ENCODE measurements at places on chromosomes 1 and 21.

- DNase-seq, result no peak
Observed at GRCh38 chr1:206716159-206716869, 31.6 kb downstream of the MAPKAPK2 start.

DNA sequence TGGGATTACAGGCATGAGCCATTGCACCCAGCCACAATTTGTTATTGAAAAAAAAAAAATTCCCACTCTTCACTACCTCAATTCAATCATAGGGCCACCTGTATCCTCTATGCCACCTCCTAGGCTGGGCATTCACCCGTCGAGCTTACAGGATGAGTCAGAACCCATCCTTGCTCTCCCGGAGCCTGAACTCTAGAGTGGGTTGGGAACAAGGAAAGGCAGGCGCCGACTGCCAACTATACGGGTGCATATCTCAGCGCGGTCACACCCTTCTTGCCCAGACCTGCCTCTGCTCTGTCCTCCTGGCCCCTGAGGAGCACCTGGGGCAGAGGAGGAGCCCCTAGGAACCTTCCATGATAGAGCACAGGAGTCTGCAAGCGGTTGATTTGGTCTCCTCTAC lies 21.4 kb upstream of the LBR start:
- no peak for DNase-seq

GRCh38 chr1:7107109-7107830 lies 322.0 kb downstream of the CAMTA1 start:
- no peak for DNase-seq

DNA sequence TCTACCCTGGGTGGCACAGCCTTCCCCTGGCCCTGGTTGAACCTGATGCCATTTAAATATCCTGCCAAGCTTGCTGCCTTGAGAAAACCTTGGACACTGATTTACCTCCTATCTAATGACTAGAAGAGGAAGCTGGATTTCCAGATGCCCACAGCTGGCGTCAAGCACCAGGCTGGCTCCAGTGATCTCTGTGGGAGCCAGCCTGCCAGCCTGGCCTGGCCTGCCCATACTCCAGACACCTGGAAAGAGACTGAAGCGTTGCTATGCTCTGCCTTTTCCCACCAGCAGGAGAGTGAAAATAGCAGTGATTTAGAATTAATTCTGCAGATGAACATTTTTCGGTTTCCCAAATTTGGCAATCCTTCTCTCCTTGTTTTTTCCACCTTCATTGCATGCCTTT lies 11.5 kb upstream of the EIF4G3 start:
- no peak for DNase-seq

DNA sequence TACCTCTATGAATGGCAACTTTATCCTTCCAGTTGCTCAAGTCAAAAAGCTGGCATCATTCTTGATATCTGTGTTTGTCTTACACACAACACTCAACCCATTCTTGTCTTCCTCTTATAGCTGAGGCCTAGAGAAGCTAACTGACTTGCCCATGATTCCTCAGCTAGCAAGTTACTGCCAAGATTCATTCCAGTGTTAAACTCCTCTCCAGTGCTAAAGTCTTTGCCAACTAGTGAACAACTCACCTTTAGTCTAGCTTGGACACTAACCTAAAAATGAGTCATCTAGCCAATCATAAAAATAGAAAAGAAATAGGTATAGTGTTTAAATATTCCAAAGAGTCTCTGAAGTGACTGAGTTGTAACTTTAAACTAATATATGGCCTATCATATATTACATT lies 45.6 kb upstream of the RGS2 start:
- DNase-seq, result no peak

- DNase-seq, result no peak
Observed at GRCh38 chr1:33257772-33258712, 1.8 kb downstream of the ZNF362 start.

DNA sequence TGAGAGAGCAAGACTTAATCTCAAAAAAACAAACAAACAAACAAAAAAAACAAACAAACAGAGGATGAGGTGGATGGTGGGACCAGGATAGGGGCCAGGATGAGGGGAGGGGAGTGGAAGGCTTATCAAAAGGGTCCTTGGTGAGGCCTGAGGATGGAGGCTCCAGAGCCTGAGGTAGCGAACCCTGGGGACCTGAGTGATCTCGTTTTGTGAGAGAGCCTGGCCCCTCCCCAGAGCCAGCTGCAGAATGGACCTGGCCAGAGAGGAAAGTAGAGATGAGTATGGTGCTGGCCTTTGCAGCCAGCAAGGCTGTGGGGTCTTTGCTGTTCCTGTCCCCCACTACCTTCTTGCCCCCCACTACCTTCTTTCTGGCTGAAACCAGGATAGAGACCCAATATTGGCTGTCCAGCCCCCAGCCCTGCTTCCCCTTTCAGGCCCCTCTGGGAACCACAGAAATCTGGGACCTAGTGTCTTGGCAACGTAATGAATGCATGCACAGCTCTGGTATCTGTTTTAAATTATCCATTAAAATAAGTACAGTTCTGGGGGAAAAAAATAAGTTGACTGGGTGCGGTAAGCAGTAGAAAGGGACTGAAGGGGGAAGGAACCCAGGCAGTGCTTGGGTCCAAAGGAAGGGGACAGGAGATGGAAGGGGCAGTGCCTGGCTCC lies 1.1 kb upstream of the LMNA start:
- DNase-seq, result no peak

DNA sequence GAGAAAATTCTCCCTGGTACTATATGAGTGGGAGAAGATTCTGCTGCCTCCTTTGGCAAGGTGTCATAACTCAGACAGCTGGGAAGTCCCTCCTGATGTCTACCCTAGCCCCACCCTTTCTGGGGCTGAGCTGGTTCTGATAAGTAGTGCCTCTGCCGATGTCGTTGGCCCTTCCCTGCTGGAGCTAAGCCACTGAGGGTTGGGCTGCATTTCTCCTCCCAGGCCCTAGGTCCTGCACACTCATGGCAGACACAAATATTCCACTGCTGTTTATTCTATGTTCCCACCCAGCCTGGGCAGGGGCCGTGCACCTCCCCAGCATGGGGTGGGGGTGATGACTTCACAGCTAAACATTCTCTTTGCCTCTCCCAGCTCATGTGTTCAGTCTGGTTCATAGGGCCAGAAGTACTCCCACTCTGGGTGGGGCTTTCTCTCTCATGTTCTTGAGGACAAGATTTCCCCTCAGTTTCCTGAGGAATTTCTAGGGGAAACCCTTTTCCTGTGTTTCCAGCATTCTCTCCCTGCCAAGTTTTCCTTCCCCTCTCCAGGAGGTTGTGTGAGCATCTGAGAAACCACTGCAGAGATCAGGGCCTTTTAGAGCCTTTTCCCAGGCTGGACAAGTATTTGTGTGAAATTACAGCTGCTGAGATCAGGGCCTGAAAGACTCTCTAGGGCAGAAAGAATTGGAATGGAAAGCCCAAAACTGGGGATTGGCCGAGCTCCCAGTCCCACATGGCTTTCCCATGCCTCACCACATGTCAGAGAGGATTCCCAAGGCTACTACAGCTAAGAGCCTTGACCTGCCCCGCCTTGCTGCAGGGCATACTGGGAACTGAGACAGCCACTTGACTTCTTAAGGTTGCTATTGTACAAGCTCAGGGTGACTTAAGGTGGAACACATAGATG lies 66.2 kb downstream of the ATP2B4 start:
- no peak for DNase-seq

GRCh38 chr1:99814373-99814900 lies 35.7 kb upstream of the AGL start:
- no peak for DNase-seq

DNA sequence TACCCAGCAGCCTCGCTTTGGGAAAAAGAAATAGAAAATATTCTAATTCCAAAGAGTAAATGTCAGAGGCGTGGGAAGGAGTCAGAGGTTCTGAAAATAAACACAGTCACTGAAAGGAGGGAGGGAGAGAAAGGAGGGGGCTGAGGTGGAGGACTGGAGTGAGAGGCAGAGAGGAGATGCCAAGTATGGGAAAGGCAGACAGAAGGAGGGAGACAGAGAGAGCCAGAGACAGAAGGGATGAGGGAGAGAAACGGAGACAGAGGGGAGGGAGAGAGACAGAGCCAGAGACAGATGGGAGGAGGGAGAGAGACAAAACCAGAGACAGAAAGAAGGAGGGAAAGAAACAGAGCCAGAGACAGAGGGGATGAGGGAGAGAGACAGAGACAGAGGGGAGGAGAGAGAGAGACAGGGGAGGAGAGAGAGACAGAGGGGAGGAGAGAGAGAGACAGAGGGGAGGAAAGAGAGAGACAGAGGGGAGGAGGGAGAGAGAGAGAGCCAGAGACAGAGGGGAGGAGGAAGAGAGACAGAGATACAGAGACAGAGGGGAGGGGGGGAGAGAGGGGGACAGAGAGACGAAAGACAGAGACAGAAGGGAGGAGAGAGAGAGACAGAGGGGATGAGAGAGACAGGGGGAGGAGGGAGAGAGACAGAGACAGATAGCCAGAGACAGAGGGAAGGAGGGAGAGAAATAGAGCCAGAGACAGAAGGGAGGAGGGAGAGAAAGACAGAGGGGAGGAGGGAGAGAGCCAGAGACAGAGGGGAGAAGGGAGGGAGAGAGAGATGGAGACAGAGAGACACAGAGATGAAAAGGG lies 525.5 kb downstream of the MATN1 start:
- DNase-seq, result no peak

DNA sequence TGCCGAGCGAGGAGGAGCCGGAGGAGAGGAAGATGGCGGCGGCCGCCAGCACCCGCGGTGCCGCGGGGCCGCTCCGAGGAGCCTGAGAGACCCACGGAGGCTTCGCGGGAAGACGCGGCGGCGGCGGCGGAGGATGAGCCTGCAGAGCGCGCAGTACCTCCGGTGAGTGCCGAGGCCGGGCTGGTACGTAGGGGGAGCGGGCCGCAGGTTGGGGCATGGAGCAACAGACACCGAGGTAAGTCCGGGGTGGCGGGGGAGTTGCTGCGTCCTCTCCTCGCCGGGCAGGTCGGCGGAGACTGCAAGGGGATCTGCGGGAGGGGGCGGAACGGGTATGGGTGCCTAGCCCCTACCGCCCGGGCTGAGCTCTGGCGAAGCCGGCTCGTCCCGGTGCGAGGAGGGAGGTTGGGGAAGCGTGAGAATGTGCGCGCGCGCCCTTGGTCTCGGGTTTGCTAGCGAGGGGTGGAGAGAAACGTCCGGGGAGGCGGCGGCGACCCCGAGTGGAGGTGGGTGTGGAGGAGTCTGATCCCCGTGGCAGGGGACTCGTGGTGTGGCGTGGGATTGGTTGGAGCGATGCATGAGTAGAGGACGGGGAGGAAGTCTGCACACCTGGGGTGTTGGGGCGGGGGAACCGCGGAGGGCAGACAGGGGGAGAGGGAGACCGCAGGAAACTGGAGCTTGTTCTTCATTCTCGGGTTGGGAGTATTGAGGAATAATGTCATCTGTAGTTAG lies at the start of gene SMG7:
Gene SMG7, plus strand, starts transcription at position 12 of the 729 bp plus-strand sequence. Its CDS starts 122 bp downstream, at position 134.
- peak; percentile 57 for DNase-seq

DNA sequence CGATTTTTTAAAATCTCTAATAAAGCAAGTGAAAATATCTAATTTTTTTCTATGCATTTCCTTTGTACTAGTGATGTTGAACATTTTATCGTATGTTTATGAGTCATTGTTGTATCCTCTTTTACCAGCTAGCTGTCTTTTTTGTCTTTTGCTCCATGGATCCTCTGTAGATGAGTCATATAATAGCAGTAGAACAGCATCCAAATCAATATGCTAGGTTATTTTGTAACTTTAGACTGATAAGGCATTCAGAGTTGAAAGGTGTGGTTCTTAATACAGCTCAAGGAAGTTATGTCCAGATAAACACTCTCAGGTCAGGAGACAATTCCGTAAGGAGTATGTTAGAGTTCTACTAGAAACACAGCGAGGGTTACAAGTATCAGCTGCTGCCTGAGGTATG lies 31.9 kb downstream of the MAP10 start:
- no peak for DNase-seq

- no peak for DNase-seq
Observed at GRCh38 chr1:198264282-198264681, 107.5 kb downstream of the NEK7 start.

DNA sequence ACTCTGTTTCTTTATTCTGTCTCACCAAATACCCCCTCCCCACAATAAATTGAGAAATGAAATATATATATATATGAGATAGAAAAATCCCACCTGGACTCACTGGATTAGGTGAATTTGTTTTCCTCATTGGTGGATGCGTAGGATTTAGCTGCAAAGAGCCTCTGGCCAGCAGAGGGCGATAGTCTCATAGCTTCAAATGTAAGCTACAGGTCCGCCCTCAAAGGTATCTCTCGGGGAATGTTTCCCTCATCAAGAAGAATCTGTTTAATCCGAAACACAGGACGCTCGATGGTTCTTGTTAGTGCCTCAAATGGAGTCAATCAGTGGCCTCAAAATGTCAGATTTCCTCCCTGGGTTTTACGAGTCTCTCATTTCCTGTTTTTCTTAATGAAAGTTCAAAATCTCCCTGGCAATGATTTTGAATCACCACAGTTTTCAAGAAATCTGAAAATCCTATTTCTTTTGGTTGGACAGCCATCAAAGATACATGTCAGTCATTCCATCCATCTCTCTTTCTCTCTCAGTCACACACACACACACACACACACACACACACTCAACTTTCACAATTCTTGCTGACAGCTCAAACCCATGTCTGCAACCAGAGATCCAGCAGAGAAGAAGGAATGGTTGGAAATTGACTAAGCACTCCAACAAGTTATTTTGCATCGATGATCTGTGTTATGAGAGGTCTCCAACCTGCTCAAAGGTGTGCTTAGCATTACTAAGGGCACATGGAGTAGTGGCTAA lies 13.9 kb upstream of the CAMK1G start:
- DNase-seq, result peak; percentile 77

Data from activated CD4-positive, alpha-beta memory T cell treated with anti-CD3 and anti-CD28 coated beads, Interleukin-2, amount 10 ng/mL, durations not matched to agents 7 days and 5 days (primary cell).